ENCODE measurements at places on chromosomes 16 and 17.

DNA sequence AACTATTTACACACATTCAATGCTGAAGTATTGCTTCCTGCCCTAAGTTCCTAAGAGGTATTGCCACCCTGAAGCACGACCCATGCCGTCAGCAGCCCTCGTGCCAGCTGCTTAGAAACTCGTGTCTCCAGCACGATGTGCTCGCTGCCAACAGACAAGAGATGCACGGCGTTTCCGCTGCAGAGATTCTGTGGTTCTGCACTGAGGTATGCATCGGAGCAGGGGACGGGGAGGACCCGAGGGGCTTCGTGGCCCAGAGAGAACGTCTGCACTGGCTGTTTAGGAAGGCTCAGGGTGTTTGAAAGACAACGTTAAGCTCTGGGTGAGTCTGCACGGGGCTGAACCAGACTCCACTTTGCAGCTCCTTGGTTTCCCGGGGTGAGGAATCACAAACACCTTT is 82.7 kb upstream of the CREBBP start:
- peak; percentile 47 for DNase-seq

- DNase-seq, result peak; percentile 34
Observed at GRCh38 chr17:30332057-30332542, 1.8 kb downstream of the TMIGD1 start.

DNA sequence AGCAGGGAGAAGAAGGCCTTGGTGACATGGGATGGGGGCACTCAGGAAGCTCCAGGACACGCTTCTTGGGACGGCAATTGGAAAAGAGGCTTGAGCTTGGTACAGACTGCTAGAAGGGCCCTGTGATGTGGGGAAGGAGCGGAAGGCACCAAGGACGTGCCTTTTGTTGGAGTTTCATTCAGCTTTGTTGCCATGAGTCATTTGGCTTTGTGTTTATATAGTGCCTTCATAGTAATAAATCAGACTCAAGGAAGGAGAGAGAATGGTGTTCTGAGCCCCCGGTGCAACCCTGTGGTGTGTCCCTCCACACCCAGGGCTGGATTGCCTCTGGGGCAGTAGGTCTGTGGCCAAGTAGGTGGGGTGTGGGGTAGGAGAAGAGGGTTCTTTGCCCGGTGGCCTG is 7.4 kb upstream of the TBX4 start:
- no peak for DNase-seq

DNA sequence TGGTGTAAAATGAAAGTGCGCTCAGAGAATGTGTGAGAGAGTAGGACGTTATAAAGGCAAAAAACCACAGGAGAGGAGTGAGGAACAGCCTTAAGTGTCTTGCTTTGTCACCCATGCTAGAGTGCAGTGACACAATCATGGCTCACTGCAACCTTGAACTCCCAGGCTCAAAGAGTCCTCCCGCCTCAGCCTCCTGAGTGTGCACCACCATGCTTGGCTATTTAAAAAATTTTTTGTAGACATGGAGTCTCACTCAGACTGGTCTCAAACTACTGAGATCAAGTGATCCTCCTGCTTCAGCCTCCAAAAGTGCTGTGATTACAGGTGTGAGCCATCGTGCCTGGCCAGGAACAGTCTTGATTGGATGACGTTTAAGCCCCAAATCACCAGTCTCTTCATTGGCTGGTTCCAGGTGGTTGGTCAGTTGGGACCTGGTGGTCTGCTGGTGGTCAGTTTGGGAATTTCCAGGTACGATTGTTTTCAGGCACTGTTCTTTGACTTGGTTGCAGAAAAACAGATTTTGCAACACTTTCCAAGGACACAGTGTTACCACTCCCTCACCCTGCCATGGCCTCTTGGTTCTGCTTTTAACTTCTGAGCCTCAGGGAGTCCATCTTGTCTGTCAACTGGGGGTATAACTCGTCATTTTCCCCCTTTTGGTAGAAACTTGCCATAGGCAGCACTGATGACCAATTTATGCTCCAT is 21.2 kb downstream of the DHODH start:
- no peak for DNase-seq

GRCh38 chr17:77872714-77873499 is 85.6 kb upstream of the TNRC6C start:
- DNase-seq, result no peak

GRCh38 chr16:84609563-84610177 is 8.2 kb downstream of the COTL1 start:
- no peak for DNase-seq

DNA sequence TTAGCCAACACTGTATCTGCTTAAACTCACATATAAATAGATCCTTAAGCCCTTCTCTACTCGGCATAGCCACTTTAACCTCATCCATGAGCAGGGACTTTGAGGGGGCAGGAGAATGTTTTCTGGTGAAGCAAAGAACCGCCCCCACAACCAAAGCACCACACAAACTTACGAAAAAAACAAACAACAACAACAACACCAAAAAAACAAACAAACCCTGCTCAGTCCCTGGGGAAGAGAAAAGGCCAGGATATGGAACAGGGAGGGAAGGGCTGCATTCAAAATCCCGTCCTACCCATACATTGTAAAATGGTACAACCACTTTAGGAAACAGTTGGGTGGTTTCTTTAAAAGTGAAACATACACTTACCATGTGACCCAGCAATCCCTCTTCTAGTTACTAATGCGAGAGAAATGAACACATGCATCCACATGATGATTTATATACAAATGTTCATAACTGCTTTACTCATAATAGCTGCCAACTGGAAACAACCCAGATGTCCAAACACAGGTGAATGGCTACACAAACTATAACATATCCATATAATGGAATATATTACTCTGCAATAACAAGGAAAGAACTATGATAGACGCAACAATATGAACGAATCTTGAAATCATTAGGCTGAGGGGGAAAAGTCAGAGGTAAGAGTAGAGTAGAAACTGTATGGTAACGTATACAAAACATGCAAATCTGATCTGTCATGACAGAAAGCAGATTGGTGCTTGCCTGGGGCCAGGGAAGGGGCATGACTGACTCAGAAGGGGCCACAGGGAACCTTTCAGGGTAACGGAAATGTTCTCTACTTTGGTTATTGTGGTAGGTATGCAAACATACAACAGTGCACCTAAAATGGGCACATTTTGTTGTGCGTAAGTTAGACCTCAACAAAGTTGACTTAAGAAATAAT is 37.7 kb upstream of the TOB1 start:
- DNase-seq, result peak; percentile 35

GRCh38 chr17:49878931-49879904 is 31.3 kb upstream of the TAC4 start:
- DNase-seq, result no peak

GRCh38 chr17:77436058-77436442 is 295.3 kb downstream of the SEC14L1 start:
- DNase-seq, result no peak

DNA sequence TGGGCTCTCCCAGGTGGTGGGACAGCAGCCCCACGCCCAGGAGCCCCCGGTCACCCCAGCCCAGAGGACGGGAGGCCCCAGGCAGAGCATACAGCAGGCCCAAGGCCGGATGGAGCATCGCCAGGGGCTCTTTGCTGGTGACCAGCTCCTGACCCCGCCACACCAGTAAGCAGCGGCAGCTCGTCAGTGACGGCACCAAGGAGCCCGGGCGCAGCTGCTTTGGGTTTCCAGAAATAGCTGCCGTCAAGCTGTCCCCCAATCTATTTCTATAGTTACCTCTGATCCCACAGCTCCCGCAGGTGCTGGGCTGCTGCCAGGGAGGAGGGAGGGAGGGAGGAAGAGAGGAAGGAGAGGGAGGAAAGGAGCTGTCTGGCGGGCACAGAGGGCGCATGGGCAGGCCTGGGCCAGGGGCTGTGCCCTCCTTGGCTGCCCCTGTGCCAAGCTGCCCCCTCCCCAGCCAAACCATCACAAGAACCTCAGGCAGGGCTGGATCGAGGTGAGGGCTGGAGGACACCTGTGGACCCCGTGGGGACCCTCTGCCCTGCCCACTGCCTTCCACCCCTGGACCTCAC is 10.8 kb upstream of the RASD1 start:
- no peak for DNase-seq

DNA sequence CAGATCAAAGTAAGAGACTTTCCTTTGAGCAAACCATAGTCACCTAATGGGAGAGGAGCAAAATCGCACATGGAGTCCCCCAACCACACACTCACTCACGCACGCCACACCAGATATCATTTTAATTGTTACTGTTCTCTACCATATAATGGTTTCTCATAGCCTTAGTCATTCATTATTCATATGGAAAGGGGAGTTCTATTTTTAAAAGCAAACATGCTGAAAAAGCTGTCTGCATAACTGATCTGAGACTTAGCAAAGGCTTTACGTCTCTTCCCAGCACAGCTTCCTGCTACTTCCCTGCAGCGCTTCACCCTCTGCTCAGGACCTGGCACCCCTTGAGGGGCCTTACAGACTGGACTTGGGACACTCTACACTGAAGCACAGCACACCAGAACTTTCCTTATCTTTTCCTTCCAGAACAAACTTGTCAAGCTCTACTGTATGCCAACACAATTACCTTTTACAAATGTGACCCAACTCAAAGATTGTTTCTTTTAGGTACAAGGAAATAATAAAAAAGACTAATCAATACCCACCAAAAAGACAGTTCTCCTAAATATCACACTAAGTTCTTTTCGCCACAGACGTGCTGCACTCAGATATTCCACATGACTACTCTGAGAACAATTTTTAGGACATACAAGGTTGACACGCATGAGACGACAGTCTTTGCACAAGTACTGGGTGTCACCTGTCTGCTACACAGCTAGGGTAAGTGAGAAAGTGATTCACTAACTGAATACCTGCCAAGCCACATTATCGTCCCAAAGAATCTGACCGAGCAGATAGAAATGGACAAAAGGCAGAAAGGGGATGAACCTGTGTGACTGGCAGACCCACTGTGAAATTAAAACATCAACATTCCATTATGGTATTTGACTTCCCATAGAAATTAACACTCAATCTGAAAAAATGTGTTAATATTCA is 21.5 kb downstream of the SRP68 start:
- no peak for DNase-seq

- no peak for DNase-seq
Observed at GRCh38 chr17:29062215-29062614, 19.3 kb downstream of the PIPOX start.

GRCh38 chr17:74274060-74274708 is at the start of gene DNAI2:
Gene DNAI2 (plus strand): TSS chr17:74274234. CDS start chr17:74281818, 7,584 bp downstream.
- no peak for DNase-seq

- no peak for DNase-seq
Observed at GRCh38 chr17:47275245-47275984, 21.8 kb downstream of the ITGB3 start.

- DNase-seq, result peak; percentile 50
Observed at GRCh38 chr17:1203111-1203966, 23.6 kb upstream of the ABR start.

- DNase-seq, result no peak
Observed at GRCh38 chr16:10906914-10907756, 30.1 kb downstream of the CIITA start.

Measured in effector CD4-positive, alpha-beta T cell (primary cell).